Hindlimb muscle (tissue), 1 donor: ENCODE measurements at places on chromosomes 4 and X. TPM values are rescaled to one million over a fixed set of nuclear protein-coding genes. Genes with fewer than 3 reads are reported as not detected.

TMEM31 gene
- 1.1 TPM for polyA plus RNA-seq

GRCh38 chr4:173237152-173237551 lies 68.5 kb downstream of the GALNT7 start:
- DNase-seq, result no peak

GRCh38 chr4:2337896-2338295 lies 76.0 kb upstream of the MXD4 start:
- no peak for DNase-seq

DNA sequence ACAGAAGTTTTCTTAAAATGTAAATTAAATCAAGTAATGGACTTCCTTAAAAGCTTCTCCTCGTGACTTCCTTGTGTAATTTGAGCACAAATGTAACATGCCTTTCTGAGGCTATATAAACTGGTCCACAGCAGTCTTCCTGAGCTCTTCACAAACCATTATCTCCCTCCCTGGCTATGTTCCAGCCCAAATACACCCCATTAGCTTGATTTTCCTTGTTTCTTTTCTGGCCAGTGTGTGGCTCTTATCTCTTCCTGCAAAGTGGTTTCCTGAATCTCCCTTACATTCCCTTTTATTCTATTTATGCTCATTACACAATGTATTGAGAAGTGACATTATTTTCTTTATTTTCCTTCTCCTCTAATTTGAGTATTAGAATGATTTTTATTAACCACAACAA lies 1085.3 kb upstream of the PCDH10 start:
- no peak for DNase-seq
